ENCODE measurements at places on chromosomes 6 and 20.
A peak's percentile ranks its signal among the peaks of the same experiment; 100 is the strongest.

DNA sequence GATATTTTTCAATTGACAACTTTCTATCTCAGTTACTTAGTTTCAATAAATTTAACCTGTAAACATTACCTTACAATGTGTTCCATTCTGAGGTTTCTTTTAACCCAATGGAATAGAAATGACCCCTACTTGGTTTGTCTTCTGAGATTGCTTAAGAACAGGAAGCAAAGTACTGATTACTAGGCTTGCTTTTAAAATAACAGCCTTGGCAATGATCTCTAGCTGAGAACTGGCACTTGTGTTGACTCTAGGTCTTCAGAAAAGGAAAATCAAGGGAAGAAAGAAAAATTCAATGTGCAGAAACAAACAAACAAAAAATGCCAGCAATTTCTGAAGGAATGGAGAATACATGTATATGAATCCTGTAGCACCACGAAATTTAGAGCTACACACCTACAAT is 66.1 kb downstream of the SYNE1 start:
- DNase-seq = no peak

DNA sequence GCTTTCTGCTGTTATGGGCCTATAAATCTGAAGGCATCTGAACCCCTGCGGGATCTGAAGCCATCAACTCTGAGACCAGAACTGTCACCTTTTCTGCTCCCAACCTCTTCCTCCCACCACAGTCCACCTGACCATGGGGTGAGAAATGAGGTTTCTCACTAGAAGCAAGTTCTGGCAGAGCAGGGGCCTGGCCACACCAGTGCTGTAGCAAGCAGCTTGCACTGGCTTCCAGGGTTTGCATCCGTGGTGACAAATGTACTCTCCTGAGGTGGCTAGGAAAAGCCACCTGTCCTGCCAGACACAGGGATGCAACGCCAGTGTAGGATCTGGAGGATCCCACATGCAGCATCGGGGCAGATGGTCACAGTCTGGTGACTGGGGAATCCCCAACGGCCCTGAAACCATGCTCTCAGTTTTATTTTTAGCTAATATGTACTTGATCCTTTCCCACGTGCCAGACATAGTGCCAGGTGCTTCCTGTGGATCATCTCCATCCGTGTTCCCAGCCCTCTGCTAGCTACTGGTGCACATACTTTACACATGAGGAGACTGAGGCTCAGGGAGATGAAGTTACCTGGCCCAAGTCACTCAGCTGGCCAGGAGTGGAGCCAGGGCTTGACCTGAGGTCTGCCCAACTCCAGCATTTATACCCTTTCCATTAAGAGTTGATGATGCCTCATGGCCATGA is 122.1 kb upstream of the SPACA1 start:
- no peak for DNase-seq

GRCh38 chr6:98041056-98041455 is 758.0 kb upstream of the MMS22L start:
- DNase-seq = no peak

- no peak for DNase-seq
These were observed 4.5 kb downstream of the POU5F1 start for GRCh38 chr6:31165986-31166385.

GRCh38 chr6:54188846-54189245 is 77.6 kb downstream of the MLIP start:
- no peak for DNase-seq

DNA sequence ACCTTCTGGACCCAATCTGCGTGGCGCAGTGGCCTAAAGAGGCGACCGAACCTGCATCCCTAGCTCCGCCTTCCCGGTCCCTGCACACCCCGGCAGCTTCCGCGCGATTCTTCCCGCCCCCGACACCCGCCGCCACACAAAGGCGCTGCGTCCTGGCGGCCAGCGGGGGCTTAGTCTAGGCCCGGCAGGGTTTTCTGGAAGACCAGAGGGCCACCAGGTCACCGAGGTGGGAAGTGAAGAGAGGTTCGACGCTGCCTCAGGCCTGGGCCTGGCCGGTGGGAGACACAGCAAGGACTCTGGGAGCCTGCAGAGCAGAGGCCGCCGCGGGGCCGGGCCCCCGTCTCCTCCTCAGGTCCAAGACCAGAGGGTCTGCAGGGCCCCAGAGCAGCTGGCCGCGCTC is 154.9 kb downstream of the OR2B2 start:
- peak; percentile 76 for DNase-seq

DNA sequence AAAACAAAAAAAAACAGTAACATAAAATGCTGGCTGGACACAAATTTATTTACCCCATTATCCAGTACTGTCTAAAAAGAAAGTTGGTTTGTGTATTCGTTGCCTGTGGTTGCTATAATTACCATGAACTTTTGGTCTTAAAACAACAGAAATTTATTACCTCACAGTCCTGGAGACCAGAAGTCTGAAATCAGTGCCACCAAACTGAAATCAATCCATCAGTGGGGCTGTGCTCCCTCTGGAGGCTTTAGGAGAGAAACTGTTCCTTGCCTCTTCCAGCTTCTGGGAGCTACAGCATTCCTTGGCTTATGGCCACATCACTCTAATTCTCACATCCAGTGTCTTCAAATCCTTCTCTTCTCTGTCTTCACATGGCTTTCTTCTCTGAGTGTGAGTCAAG is 79.4 kb downstream of the SNX5 start:
- no peak for DNase-seq

DNA sequence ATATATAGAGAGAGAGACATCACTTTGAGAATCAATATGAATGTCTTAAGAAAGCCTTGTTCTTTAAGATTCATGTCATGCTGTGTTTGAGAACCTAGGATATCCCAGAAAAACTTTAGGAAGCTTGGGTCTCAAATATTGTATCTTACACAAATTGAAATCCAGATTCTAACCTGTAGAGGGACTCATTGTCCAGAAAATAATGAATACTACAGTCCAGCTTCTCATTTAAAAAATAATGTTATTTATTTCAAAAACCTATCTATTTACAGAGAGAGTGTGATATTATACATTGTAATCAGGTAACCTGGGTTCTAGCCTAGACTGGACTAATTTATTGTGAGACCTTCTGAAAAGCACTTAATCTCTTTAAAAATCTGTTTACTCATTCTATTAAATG is 4.2 kb downstream of the RFX6 start:
- DNase-seq = no peak

Data from mucosa of descending colon (tissue), 3 donors.